ENCODE measurements at places on chromosomes 5 and 9.

DNA sequence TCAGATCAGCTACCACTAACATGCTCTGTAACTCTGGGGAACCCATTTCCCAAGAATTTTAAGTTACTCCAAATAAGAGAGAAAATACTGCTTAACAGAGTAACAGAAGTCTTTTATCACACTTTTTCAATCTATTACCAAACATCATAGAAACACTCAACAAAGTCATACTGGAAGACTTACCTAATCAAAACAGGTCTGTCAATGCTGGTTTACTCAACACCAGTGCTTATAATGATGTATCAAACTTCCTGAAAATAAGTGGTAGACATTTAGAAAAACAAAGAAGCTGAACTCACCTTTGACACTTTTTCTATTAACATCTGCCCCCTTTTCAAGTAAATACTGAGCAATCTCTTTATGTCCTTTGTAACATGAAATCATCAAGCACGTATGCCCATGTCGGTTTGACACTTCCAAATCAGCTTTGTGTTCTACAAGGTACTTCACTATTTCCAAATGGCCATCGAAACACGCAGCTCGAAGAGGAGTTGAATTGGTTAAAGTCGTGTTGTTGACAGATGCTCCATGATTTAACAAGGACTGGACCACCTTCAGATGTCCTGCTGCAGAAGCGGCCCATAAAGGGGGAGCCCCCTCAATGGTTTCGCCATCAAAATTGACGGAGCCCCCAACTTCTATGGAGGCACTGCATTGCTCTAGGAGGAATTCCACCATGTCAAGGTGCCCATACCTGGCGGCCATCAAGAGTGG is 1.8 kb downstream of the FEM1C start:
- no peak for DNase-seq

GRCh38 chr5:160044967-160045366 is 36.0 kb downstream of the TTC1 start:
- DNase-seq = no peak

DNA sequence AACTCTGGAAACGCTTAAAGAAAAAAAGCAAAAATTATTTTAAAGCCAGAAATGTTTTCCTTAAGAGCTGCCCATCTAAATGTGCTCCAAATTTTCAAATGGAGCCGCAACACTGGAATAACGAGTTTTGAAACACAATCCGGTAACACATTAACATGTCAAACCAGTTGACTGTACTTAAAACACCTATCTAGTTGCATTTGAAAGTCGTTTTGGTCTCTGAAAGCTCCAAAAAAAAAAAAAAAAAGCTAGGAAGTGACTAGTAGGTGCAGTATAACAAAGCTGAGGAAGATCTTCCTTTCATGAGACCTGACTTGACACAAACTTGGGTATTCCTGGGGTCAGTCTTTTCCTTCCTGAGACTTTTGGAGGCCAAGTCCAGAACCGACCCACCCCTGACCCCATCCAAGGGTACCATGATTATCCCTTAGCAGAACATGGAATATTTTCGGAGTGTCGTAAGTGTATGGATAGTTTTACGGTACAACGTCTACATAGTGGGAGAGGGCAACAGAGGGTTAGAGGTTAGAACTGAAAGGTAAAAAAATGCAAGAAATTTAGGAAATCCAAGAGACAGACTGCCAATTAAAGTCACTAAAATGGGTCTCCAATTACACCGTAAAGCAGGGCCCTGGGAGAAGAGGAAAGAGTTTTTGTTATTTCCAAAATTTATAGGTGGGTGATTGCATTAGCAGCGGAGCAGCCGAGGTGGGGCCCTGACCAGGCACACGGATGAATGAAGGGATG is 812 bp downstream of the CETN3 start:
- no peak for DNase-seq

- DNase-seq = no peak
Observed at GRCh38 chr5:151664694-151665585, 21.8 kb downstream of the SPARC start.

DNA sequence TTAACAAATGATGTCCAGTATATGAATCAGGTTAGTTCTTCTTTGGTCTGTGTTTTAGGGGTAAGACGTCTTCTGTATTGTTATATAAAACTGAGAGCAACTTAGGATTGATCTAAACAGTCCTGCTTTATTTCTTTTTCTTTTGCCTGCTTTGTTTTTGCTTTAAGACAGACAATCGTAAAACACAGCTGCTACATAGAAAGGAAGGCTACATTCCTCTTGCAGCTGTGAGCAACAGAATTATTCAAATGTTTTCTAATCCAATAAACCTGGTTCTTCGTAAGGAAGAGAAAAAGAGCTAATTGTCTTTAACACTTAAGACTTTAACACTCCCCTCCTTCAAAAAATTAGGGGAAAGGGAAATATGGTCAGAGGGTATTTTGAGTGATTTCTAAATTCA is 14.6 kb downstream of the FGF1 start:
- DNase-seq = no peak

DNA sequence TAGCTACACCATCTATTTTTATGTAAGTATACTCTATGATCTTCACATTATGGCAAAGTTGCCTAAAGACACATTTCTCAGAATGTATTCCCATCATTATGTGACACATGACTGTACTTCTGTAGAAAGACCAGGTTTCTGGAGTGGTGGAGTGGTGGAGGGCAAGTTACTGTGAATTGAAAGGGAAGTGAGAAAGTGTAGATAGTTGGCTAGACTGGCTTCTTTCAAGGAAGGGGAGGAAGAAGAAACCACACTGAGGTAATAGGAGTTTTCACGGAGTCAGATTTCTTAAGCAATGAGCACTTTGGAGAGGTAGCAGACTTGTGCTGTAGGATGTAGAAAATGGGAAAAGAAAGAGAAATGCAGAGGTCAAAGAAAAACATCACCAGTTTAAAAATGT is 50.9 kb upstream of the EQTN start:
- no peak for DNase-seq

GRCh38 chr5:155027993-155028629 is 14.6 kb downstream of the KIF4B start:
- no peak for DNase-seq

DNA sequence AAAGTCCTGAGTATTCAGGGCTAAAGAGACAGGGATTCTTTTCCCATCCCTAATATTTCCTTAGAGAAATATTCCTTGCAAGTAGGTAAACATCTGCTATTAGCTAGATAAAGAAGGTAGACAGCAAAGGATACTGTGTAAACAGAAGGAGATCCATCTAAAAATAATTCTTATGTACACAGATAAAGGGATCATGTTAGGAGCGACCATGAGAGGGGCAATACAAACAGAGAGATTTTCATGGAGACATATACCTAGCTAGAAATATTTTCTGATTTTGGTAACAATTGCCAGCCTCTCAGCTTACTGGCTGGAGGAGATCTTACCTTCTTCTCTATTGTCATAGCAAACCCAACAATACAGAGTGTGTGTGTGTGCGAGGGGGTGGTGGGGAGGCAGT is 184.6 kb upstream of the DMAC1 start:
- DNase-seq = no peak

Measured in activated T-helper 9 cell treated with anti-CD3 and anti-CD28 coated beads, Interleukin-2, amount 50 U/mL, for 16 hours (primary cell).